Globus pallidus (tissue), 1 donor: ENCODE measurements at places on chromosomes 12 and 14.

- no peak for DNase-seq
These were observed 270.7 kb downstream of the TMEM132C start for GRCh38 chr12:128537668-128538067.

GRCh38 chr14:32064931-32065330, 12.2 kb upstream of the ARHGAP5 start:
- DNase-seq = no peak

GRCh38 chr12:100724071-100724470, 70.5 kb upstream of the ANO4 start:
- DNase-seq = no peak

GRCh38 chr14:74552623-74553022, 59.1 kb downstream of the ISCA2 start:
- no peak for DNase-seq

GRCh38 chr14:39107591-39107996, 4.6 kb upstream of the SEC23A start:
- DNase-seq = no peak

DNA sequence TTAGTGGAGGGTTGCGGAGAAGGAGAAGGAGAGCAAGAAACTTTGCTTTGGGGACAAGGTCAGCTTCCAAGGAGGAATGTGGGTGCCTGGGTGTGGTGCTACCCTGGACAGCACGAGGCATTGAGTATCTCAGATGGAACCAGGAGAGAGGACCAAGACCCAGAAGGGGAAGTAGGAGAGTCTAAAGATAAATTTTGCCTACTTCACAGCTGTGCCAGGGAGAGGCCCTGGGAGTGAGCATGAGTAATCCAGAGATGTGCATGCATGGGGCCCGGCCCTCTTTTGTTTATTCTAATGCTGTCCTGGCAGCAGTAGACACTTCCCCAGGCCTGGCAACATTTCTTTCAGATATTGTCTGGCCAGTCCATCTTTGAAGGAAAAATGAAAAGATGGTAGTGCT, 49.5 kb upstream of the GNPNAT1 start:
- DNase-seq = peak; percentile 54

- peak; percentile 38 for DNase-seq
These were observed 835 bp downstream of the MYL6 start for GRCh38 chr12:56158926-56159461.

DNA sequence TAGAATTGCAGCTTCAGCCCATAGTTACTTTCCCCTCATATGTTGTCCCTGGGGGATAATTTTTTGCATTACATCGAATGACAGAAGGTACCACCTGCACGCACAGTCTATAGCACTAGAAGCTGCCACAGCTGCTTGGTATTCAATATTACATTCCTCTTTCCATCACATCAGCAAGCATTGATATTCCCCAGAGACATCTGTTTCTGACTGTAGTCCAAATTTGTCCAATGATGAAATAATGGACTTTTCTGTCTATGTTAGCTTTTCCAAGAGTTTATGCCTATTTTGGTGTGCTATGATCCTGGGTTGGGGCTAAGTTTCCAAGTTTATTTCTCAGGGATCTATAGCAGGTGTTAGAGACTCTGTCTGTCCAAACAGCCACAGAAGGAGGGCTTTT, 335.4 kb downstream of the LRIG3 start:
- no peak for DNase-seq

DNA sequence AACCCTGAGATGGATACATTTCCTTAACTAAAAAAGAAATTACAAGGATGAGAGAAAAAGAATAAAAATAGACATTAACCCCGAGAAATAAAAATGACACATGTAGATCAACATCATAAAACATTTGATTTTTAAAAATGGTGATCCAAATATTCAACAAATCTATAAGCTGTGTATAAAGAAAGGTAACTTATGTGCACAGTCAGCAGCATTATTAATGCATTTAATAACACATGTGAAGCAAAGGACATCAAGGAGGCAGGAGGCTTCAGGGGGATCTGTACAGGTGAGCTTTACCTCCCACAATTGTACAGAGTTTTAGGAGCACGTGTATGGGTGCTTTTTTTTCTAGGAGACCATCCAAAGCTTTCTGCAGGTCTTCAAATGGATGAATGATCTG, 76.1 kb downstream of the MED13L start:
- DNase-seq = no peak

GRCh38 chr12:22698576-22698975, 73.6 kb downstream of the ETNK1 start:
- no peak for DNase-seq

DNA sequence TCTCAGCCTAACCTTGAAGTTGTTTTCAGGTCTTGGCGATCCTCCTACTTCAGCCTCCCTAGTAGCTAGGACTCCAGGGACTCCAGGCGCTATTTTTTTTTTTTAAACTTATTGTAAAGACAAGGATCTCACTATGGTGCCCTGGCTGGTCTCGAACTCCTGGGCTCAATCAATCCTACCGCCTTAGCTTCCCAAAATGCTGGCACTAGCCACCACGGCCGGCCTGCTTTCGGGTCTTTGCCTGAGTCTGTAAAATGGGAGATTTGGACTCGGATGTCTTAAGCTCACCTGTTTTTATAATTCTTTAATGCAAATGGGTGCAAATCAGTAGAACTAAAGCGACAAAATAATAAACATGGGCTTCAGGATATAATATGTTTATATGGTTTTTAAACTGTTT, 858 bp upstream of the SYT10 start:
- no peak for DNase-seq

DNA sequence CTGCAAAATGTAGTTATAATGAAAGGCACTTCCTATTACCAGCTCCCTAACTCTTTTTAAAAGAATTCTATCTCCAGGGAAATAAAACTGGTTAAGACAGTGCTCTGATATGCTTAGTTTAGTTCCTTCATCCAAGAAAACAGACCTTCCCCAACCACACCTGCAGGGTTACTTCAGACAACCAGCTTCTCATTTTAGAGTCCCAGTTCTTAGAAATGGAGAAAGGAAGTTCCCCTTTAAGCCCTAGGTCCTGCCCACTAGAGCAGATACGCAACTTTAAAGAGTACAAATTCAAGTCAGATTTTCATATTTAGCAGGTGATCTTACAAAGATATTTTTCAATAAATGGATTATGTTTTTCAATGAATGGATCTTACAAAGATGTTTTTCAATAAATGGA, 4.4 kb upstream of the WSB2 start:
- no peak for DNase-seq

GRCh38 chr12:64691795-64692583, 67.2 kb downstream of the GNS start:
- no peak for DNase-seq

- DNase-seq = no peak
These were observed 613.7 kb downstream of the DIO2 start for GRCh38 chr14:79597566-79597965.

DNA sequence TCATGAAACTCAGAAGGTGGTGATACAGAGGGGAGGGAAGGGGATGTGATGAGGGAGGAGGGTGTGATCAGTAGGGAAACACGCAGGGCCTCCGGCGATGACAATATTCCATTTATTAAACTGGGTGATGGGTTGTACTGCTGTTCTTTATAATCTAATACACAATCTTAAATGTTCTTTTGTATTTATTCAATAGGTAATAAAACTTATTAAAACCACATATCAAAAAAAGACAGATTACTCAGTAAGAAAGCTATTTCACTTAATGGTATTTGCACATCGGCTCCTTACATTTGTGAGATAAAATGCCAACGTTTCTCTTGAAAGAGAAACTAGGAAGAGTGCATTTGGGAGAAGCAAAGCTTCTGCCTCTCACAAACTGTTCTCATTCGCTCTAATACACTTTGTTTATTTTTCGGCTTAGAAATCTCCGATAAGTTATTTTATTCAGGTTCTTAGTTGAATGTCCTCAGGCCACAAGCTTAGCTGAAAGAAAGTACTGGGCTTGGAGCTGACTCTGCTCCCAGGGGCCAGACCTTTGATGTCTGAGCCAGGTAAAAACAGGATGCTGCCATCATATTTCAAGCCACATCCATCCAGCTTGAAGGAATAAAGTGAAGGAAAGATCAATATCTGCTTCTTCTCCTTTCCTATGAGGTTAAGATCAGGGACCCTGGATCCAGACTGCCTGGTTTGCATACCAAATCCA, 17.5 kb downstream of the STON2 start:
- no peak for DNase-seq

- no peak for DNase-seq
These were observed 98.1 kb upstream of the TMPO start for GRCh38 chr12:98417266-98417665.

DNA sequence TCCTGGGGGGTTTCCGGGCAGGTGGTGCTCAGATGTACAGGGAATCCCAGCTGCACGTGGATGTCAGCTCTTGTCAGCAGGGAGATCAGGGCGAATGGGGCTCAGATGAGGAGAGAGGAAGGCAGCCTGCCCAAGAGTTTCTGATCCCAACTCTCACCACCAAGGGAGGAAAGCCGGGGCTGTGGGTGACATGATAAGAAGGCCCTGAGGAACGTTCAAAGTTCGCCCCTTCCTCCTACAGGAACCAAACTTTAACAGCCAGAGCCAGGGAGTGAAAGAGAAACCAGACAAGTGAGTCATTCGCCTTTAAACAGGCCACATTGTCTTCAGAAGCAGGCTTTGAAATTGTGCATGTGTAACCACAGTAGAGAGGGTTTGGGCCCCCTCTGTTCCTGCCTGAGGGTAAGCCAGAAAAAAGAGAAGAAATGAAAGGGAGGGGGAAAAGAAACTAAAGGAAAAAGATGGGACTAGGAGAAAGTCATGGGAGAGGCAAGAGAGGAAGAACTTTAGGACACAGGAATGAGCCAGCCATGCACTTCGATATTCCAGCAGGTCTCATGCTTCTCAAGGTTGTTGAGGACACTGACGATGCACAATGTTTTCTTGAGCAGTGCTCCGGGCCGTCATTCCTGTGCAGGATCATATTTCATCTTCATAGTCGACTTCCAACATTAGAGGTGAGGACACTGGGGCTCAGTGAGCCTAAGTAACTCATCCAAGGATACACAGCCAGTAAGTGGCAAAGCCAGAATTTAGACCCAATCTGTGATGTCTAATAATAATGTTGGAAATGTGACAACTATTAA, 691.4 kb upstream of the TBX3 start:
- DNase-seq = no peak

DNA sequence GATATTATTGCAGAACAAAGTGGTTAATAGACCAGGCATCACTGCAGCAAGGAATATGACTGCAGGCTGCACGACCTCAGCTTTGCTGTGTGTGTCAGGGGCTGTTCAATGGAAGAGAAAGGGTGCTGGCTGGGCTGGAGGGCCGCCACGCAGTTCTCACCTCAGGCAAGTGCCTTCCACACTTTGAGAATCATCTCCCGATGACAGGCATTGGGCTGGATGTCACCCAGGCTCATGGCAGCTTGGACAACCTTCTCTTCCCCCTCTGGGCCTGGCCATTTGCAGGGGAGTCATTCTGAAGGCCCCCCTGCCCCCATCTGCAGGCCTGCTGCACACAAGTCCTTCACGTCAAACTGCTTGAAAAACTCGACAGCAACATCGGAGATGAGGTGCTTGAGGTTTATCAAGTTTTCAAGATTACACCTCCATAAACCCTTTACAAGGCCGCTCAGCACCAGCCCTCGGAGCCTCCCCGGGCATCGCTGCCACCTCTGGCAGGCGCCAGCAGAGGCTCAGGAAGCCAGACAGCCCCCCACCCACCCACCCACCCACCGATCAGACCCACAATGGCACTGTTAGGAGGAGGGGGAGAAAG, 165.9 kb upstream of the GSC start:
- no peak for DNase-seq

- no peak for DNase-seq
These were observed 8.3 kb upstream of the ABCD2 start for GRCh38 chr12:39627914-39628313.
